ENCODE measurements at places on chromosomes 1 and 21.

- H3K27ac ChIP-seq: peak overlapping the region; percentile 69
- no peaks in the 10 kb centered on the region for H3K27me3 ChIP-seq
- H3K4me1 ChIP-seq: peaks cover 9% of the 10 kb centered on the region
- peaks cover 14% of the 10 kb centered on the region for H3K36me3 ChIP-seq
These were observed 690 bp downstream of the C1orf216 start for GRCh38 chr1:35717911-35718476.

DNA sequence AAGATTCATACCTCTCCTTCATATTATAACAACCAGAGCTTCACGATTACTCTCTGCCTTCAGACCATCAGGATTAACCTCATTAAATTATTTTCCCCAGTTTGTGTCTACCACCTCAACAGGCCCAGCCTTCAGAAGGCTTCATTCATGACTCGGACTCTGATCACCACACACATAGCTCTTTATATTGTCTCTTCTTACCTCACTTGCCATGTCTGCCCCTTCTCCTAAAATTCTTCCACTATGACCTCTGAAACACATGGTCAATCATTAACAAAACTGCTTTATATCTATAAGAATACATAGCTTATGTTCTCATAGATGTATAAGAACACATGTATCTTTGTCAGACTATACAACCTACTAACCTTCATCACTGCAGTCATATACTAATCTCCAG, 79.8 kb downstream of the USP1 start:
- no peaks in the 10 kb centered on the region for H3K4me1 ChIP-seq
- no peak overlapping the region for H3K27ac ChIP-seq
- no peaks in the 10 kb centered on the region for H3K27me3 ChIP-seq
- DNase-seq: peak; percentile 30
- H3K36me3 ChIP-seq: peaks cover 9% of the 10 kb centered on the region

GRCh38 chr21:44939532-44940115, at the start of gene SLX9:
TSS of gene SLX9 (plus strand) at chr21:44940029. CDS start at chr21:44940058, 29 bp downstream.
- peaks cover 7% of the 10 kb centered on the region for H3K4me1 ChIP-seq
- peaks cover 4% of the 10 kb centered on the region for H3K27me3 ChIP-seq
- DNase-seq: peak; percentile 73
- peak within 1 kb of the TSS; percentile 98 for H3K4me3 ChIP-seq

- peaks cover under 1% of the 10 kb centered on the region for H3K4me1 ChIP-seq
- H3K27me3 ChIP-seq: no peaks in the 10 kb centered on the region
- H3K36me3 ChIP-seq: 0 out of 2 replicates have a peak, but pooled peaks cover 3% of the 10 kb centered on the region
- no peak for DNase-seq
- no peak overlapping the region for H3K27ac ChIP-seq
These were observed 239.1 kb downstream of the RERE start for GRCh38 chr1:8578132-8578877.

DNA sequence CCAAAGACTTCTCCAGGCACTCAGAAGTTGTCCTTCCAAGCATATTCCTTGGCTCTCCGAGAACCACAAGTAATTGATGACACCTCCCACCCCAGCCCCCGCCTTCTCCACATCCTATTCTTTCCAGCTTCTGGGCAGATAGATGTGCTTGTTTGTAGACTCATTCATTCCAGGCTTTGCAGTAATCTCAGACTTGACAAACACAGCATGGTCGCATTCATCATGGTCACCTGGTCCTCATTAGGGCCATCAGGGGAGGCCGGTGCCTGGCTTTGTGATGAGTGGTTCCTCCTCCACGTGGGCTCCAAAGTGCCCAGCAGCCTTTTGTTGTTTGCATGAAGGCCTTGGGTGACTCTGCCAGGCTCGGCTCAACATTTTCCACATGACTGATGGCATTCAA, 28.5 kb upstream of the KCNE2 start:
- no peak for DNase-seq
- no peak overlapping the region for H3K27ac ChIP-seq
- no peaks in the 10 kb centered on the region for H3K36me3 ChIP-seq
- no peak overlapping the region for H3K4me3 ChIP-seq

DNA sequence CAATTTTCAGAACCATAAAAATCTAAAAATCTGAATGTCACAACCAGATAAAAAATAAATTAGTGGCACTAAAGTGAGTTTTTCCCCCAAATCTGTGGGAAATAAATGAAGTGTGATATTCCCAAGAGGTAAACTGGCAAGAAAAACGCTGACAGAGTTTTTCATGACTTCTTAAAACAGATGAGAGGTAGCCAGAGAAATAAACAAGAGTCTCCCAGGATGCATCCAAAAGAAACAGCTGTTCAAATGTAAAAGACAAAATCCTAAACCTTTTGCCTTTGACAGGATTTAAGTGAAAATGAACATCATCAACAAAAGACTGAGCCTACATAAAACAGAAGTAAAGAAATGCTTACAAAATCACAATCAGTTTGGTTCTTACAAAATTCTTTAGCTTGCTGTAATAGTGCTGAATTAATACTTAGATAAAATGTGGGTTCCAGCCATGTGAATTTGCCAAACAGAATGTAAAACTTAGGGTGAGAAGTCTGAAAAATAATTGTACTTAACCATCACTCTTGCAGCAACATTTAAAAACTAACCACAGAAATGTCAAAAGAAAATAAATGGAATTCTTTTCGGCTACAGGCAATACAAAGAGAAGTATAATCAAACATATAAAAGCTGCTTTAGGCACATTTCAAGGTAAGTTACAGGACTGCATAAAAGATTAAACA, 133.6 kb downstream of the EIF4G3 start:
- DNase-seq: peak; percentile 72
- no peak overlapping the region for H3K4me3 ChIP-seq
- H3K4me1 ChIP-seq: peaks cover 11% of the 10 kb centered on the region
- H3K27me3 ChIP-seq: no peaks in the 10 kb centered on the region
- no peak overlapping the region for H3K27ac ChIP-seq

GRCh38 chr21:29939104-29939923, 482 bp downstream of the GRIK1 start:
- peaks cover 20% of the 10 kb centered on the region for H3K27me3 ChIP-seq
- DNase-seq: no peak
- H3K36me3 ChIP-seq: no peaks in the 10 kb centered on the region
- no peak overlapping the region for H3K27ac ChIP-seq
- H3K4me3 ChIP-seq: no peak overlapping the region

DNA sequence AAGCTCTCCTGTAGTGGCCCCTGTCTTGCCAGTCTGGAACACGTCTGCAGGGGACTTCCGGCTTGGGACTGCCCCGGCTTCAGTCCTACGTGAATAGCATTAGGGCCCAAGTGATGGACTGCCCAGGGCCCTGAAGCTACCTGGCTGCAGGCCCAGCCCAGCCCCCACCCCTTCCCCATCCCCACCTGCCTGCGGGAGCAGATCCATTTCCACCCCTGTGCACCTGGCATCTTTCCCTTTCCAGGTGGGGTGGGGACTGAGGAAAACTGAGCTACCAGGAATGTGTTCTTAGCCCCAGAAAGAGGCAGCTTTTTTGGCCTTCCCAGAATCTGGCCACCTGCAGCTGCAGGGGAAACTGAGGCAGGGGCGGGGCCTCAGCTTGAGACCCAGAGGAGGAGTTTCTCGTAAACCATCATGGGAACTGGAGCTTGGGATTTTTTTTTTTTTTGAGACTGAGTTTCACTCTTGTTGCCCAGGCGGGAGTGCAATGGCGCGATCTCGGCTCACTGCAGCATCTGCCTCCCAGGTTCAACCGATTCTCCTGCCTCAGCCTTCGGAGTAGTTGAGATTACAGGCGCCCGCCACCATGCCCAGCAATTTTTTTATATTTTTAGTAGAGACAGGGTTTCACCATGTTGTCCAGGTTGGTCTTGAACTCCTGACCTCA, 3.2 kb downstream of the EDN2 start:
- no peak for DNase-seq
- peaks cover 27% of the 10 kb centered on the region for H3K4me1 ChIP-seq
- H3K36me3 ChIP-seq: no peaks in the 10 kb centered on the region

- DNase-seq: peak; percentile 38
- H3K36me3 ChIP-seq: peaks cover 19% of the 10 kb centered on the region
- H3K27ac ChIP-seq: no peak overlapping the region
- H3K4me1 ChIP-seq: peaks cover 4% of the 10 kb centered on the region
- H3K27me3 ChIP-seq: no peaks in the 10 kb centered on the region
These were observed 6.9 kb upstream of the TMEM81 start for GRCh38 chr1:205091043-205091740.

GRCh38 chr1:70616946-70617345, 205.9 kb downstream of the CTH start:
- no peaks in the 10 kb centered on the region for H3K27me3 ChIP-seq
- no peak for DNase-seq
- no peak overlapping the region for H3K4me3 ChIP-seq

- H3K27me3 ChIP-seq: no peaks in the 10 kb centered on the region
- no peaks in the 10 kb centered on the region for H3K4me1 ChIP-seq
- no peak overlapping the region for H3K4me3 ChIP-seq
- H3K27ac ChIP-seq: no peak overlapping the region
- no peak for DNase-seq
- peaks cover 62% of the 10 kb centered on the region for H3K36me3 ChIP-seq
These were observed 62.2 kb downstream of the S100B start for GRCh38 chr21:46542588-46543124.

GRCh38 chr1:166165661-166166328, 1.0 kb downstream of the FAM78B start:
- H3K4me1 ChIP-seq: no peaks in the 10 kb centered on the region
- no peaks in the 10 kb centered on the region for H3K36me3 ChIP-seq
- H3K4me3 ChIP-seq: no peak overlapping the region
